ENCODE measurements at places on chromosomes 5 and 9.

DNA sequence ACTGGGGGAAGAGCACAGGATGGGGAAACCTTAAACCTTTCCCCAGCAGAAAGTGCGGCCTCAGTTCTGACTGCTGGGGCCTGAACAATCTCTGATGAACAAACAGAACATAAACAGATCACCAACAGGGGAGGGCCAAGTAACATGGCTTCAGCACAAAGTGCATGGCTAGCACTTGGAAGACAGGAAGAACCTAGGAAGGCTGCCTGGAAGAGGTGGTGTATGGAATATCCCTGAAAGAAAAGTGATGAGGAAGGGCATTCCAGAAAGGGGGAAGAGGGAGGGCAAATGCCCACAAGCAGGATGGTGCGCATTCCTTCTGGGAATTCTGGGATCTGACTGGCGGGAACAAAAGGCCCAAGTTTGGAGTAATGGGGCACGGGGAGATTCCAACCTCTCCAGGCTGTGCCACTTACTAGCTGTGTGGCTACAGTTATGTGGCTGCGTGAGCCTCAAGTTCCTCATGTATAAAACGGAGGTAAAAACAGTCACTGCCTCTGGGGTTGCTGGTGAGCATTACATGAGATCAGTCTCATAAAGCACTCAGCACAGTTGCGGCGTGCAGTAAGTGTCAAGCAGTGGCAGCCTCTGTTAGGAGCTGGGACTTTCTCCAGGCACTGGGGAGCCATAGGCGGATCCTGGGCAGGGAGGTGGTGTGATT, 1.6 kb downstream of the PDGFRB start:
- DNase-seq: no peak

DNA sequence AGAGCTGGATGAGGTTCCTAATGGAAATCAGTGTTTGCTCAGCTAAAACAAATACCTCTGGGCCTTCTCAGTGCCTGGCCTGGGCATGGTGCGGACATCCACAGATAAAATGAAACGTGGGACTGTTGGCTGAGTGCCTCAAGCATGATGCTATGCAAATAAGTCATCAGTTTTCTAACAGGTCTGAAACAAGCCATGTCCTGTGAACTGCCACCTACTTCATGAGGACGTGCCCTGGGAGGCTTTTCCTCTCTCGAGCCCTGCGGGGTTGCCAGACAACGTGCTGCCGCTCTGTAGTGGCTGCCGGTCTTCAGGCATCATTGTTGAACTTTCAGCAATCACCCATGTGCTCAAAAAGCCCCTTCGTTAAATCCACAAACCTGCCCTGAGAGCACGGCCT, 240.4 kb upstream of the IRX2 start:
- DNase-seq: no peak

DNA sequence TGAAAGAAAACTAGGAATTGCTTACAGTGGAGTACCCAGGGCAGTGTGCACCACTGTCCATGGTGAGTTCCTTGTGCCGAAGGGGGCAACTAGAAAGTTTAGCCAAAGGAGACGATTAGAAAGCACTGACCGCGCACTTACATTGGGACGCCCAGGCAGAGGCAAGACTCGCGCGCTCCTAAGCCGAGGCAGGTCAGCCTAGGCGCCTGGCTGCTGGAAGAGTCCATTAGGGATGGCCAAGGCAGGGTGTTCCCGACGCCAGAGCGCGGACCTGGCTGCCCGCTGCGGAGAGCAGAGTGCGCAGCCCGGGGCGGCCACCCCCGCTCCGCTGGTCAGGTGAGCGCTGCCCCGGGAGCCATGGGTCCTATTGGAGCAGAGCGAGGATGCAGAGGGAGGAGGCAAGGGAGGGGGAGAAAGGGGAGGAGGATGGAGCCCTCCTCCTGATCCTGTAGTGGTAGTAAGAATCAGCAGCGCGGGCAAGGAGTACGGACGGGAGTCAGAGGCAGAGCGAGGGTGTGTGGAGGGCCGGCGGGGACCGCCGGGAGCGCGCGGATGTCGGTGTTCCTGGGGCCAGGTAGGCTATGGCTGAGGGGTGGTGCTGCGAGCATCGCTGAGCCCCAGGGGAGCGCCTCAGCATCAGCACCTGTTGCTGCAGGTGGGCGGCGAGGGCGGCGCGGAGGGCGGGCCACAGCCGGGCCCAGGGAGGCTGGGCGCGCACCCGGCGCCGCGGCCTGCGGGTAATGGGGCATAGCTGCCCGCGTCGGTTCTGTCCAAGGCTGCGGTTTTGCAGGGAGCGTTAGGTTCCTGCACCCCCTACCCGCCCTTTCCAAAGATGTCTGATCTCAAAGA, at the start of gene ADGRV1:
Gene ADGRV1, plus strand, starts transcription at position 454 of the 849 bp plus-strand sequence. Its CDS starts 99 bp downstream, at position 553.
- peak; percentile 89 for DNase-seq

DNA sequence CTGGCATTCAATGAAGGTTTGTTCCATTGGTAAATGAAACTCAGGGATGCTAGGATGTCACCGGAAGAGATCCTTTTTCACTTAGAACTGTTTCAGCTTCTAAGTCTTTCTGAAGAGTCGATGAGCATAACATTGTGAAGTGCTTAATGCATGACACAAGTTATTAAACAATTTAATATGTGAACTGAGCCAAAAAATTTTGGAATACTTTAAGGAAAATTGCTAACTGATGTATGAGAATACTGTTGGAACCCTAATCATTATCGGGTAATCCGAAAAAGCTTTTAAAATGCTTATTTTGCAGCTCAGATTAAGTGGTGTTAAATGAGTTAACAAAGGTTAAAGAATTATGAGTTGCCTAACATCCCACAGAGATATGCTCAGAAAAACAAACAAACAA, 34.9 kb downstream of the DMRT2 start:
- no peak for DNase-seq

- DNase-seq: no peak
These were observed 28.7 kb downstream of the PCSK1 start for GRCh38 chr5:96404191-96404867.

DNA sequence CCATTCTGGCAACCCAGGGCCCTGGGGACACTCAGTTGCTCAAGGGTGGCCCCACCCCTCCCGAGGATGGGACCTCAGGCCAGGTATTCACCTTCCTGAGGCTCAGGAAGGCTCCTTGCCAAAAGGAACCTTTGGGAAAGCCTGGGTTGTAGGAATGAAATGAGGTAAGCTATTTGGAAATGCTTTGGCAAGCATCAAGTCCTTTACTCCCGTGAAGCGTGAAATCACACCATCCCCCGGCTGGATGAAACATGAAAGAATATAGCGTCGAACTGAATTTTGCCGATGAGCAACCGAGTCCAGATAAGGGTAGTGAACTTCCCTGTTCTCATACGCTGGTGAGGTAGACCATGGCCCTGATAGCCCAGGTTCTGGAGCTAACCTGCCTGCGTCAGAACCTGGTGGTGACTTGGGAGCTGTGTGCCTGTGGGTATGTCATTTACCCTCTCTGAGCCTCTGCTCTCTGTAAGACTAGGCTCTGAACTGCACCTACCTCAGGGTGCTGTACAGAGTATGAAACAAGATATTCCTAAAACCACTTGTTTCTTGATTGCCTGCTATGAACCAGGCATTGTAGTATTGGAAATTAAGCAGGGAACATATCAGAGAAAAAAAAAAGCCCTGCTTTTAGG, 105.3 kb upstream of the BOD1 start:
- DNase-seq: no peak

DNA sequence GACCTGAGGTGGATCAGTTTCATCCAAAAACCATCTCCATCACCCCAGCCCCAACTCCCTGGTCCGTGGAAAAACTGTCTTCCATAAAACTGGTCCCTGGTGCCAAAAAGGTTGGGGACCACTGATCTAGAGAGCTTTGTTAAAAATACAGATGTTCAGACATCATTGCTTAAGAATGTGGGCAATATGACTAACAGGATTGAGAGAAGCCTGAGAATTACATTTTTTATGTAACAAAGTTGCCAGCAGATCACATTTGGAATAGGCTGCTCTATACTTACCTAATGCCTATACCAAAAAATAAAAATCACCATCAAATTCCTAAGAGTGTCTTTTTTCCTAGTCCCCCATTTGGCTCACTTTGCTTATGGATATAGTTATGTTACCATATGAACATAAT, 143.3 kb downstream of the RAPGEF6 start:
- no peak for DNase-seq

DNA sequence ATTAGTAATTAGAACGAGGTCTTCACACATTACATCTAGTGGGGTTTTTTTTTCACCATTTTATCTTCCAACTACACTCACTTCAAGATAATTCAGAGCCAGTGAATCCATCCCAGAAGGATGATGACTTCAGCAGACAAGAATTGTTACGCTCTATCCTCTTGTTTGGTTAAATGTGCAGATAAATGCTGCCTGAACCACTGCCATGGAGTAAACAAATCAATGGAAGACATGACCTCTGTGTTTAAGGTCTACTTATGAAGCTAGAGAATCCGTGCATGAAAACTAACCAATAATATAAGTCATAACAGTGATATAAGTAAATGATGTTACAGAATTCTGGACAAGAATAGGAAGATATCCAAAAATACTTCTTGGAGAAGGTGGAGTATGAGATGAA, 602.6 kb downstream of the TLR4 start:
- no peak for DNase-seq

GRCh38 chr5:120151825-120152224, 312.3 kb upstream of the PRR16 start:
- DNase-seq: no peak

- DNase-seq: no peak
These were observed 41.9 kb downstream of the HSDL2 start for GRCh38 chr9:112421771-112422222.

DNA sequence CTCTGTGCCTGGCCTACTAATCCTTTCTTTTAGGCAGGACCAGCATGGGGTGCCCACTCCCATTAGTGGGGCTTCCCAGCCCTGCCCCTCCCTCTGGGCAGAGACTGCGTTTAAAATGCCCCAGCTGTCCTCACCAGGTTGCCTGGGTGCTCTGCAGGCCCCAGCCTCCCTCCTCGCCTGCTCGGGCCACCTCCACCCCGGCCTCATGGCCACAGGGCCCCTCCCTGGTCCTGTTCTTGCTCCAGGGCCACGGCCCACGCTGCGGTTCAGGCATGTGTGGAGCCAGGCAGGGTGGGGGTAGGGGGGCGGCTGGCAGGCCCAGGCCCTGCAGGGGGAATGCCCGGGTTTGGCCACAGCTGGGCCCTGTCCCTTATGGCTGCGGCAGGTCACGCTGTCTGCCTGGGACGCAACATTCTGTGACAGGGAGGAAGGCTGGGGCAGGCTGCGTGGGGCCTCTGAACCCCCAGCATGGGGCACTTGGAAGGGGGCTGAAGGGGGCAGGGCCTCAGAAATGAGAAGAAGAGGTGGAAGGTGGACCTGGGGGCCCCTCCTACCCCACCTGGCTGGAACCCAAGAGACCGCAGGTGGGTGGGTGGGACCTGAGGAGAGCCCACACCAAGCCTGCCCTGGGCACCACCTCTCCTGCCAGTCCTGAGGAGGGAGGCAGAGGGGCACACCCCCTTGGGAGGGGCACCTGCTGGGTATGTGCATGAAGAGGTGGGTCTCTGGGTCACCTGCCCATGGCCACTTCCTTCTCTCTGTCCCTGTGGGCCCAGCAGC, at the start of gene LCN12:
Gene LCN12, plus strand, starts transcription at position 733 of the 780 bp plus-strand sequence. CDS start 55 bp downstream, outside the sequence.
- DNase-seq: no peak

DNA sequence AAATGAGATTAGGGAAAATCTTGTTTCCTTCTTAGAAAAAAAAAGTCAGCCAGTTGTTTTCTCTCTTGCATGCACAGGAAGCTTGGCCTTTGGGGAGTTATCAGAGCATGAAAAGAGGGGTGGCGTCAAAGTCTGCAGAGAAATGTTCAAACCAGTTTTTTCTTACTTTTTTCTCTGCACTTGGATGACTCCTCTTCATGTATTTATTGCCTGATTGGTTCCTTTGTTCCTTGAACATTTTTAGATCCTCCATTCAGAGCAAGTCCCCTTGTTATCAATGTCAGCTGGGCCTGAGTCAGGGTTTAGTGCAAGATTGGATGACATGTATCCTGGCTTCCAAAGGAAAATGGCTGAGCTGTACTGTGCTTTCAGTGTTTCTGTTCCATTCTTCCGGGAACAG, 392.6 kb upstream of the BRINP1 start:
- no peak for DNase-seq

GRCh38 chr9:120257483-120257882, 322.5 kb downstream of the CDK5RAP2 start:
- DNase-seq: no peak

DNA sequence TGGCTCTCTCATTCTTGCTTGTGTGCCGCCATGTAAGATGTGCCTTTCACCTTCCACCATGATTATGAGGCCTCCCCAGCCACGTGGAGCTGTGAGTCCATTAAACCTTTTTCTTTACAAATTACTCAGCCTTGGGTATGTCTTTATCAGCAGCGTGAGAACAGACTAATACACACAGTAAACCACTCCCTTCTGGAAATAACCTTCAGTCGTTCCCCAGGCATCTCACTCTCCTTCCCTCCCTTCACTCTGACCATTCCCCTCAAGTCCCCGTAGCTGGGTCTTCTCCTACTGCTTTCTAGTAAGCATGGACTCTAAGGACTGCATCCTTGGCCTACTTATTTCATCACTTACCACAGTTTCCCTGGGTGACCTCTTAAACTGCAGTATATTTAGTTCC, 493.9 kb downstream of the CCDC171 start:
- DNase-seq: no peak

DNA sequence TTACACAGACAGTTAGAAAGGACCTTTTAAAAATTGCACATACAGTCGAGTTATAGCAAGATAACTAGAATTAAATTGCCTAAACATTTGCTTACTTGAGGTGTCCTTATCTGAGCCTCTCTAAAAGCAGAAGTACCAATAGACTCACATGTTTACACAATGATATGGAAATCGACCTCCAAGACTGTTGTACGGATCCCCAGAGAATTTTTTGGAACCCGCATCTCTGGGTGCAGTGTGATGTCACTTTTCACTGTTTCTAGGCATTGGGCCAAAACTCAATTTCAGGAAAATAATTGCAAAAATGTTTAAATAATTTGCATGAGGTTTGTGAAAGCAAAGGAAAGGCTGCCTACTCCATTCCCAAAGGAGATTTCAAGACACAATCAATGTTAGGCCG, 63.1 kb upstream of the ATG10 start:
- DNase-seq: no peak

DNA sequence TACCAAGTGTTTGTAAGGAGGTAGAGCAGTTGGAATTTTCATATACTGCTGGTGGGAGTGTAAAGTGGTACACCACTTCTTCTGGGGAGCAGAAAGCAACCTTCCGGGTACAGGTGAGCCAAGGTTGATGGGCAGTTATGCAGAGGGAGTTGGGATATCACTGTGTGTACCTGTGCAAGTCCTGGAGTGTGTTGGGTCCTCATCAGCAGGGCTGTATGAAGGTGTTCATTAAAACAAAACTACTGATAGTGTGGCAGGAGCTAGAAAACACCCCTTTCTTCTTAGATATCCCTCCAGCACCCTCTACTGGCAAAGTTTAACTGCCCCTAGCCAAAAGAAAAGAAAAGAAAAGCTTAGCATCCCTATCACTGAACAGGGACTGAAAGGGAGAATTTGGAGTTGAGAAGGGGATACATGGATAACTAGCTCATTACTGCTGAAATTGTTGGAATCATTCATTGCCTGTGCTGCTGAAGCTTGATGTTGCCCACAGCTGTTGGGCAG, 10.7 kb downstream of the MARCHF6 start:
- DNase-seq: no peak

GRCh38 chr9:15299374-15299939, 7.6 kb downstream of the TTC39B start:
- no peak for DNase-seq

Data from colonic mucosa (tissue), 4 donors.